GM06990 (cell line): ENCODE measurements at places on chromosomes 7 and 10.

DNA sequence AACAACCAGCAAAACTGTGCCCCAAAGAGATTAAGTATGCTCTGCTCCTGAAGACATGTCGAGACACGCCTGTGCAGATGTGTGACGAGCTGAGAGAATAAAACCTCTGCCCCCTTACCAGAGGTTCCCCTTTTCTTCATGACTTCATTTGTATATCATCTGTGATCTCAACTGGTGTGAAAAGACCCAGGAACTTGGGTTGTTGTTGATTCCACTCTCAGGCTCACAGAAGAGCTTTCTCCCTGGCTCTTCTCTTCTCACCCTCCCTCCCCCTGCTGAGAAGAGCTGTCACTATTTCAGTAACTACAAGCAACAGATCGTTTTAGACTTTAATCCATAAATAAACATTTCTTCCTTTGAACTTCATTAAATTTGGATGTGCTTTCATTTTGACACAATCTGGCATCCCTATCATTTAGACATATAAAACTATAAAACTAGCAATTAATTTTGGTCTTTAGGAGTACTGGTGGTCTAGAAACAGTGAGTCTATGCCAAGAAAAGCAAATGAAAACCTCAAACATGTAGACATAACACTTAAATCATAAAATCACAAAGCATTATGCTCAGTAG is 179.3 kb upstream of the FZD8 start:
- DNase-seq, result peak; percentile 20

DNA sequence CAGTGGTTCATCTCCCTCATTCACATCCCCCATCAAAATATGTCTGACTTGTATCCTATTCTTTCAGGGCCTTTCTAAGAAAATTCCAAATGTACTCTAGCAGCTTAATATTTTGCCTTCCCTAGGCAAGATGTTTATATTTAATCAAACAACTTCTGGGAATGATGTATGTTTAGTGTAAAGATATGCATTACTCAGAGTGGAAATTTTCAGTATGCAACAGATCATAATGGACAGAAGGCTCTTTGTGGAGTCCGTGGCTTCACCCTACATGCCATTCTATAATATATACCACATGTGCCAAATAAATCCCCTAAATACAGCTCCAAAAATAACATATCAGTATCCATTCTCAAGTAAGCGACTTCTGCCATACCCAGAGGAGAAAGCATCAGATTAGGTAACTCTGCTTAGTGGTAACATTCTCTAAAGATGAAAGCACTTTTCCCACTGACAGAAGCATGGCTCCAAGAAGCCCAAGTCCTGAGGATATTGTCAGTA is 316.6 kb downstream of the KCNMA1 start:
- no peak for DNase-seq

DNA sequence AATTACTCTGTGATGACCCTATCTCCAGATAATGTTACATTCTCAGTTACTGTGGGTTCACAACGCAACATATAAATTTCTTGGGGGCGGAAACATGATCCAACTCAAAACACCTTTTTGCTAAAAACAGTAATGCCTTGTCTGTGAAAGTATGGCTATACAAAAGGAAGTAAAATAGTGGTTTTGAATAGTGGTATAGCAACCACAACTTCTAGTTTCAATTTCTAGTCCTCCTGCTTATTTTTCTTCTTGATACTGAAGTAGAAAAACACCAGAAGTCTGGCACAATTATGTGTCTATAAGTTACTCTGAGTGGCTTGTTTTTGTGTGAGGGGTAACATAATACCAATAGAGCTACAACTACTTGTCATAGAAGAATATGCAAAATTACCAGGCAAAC is 21.5 kb upstream of the ZNF800 start:
- peak; percentile 48 for DNase-seq

DNA sequence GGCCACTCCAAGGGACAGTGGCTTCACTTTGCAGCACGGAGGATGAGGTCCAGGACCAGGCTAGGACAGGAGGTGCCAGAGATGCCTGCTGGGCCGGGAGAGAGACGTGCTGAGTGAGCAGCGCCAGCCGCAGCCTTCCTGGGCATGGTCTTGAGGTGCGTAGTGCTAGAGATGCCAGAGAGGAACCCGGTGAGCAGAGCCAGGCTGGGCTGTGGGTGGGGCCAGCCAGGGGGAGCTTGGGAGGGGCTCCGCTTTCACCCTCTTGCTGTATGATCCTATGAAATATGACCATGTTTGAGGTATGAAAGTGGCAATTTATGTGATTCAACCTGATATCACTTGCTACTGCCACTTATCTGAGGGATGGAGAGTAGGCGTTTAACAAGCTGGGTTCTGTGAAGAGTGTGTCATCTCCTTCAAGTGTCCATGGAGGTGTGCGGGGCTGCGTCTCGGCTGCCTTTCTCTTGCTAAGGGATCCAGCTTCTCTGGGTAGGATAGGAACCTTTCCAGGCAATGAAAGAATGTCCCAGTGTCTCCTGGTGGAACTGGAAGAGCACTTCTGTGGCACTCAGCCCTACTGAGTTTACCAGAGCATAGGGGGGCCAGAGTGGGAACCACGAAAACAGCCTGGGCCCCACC is 518.4 kb upstream of the FOXK1 start:
- no peak for DNase-seq

- no peak for DNase-seq
These were observed 6.1 kb upstream of the PILRA start for GRCh38 chr7:100367251-100367620.

DNA sequence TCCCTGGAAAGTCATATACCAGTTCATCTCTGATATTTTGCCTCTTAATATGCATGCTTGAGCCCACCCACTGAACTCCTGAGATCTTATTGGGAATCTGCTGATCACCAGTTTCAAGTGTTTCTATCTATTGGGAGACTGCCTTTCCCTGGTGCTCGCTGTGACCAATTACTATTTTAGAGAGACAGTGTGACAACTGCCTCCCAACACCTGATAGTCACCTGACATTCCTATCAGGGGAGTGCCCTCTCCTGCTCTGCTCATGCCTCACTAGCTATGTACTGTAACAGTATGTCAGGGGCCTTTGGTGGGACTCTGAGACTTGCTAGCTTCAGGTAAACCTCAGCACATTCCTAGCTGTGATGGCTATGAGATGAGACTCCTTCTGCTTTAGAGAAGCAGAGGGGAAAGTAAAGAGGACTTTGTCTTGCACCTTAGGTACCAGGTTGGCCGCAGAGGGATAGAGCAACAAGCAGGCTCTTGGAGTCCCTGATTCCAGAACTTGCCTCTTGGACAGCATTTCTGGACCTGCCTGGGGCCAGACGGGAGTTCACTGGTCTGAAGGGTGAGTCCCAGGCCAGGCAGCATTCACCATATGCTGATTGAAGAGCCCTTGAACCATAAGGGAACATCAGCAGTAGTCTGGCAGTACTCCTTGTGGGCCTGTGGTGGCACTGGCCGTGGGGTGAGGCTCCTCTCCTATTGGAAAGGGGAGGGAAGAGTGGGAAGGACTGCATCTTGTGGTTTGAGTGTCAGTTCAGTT is 34.4 kb upstream of the ARHGAP12 start:
- DNase-seq, result no peak

DNA sequence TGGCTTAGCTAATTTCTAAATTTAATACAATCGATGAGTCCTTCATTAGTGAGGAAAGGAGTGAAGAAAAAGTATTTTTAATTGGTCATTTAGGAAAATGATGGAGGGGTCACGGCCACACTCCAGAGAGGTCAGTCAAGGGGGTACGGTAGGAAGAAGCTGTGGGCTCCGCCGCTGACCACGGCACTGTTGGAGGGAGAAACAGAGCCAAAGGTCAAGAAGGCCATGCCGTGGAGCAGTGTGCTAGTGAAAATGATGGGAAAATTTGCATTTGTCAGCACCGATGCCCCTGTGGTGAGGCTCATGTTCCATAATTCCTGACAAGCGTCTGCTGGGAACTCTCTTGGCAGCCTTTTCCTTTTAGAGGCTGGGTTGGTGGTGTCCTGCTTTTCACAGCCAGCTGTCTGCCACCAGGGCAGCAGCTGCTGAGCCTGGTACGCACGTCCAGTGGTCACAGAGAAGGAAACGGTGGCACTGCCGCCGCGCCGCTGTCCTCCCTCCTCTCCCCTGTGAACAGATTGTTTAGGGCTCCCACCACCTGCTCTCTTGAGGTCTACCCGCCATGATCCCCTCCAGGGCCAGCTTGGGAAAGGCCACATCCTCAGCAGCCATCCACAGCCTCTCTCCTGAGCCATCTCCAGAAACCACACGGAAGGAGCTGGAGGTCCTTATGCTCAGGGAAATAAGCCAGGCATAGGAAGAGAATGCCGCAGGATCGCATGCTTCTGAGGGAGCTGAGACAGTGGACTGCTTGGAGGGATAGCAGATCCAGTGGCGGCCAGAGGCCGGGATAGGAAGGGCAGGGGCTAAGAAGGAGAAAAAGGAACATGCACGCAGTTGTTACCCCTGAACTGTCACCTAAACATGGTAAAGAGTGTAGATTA is 263.7 kb upstream of the PPP2R2D start:
- DNase-seq, result no peak

DNA sequence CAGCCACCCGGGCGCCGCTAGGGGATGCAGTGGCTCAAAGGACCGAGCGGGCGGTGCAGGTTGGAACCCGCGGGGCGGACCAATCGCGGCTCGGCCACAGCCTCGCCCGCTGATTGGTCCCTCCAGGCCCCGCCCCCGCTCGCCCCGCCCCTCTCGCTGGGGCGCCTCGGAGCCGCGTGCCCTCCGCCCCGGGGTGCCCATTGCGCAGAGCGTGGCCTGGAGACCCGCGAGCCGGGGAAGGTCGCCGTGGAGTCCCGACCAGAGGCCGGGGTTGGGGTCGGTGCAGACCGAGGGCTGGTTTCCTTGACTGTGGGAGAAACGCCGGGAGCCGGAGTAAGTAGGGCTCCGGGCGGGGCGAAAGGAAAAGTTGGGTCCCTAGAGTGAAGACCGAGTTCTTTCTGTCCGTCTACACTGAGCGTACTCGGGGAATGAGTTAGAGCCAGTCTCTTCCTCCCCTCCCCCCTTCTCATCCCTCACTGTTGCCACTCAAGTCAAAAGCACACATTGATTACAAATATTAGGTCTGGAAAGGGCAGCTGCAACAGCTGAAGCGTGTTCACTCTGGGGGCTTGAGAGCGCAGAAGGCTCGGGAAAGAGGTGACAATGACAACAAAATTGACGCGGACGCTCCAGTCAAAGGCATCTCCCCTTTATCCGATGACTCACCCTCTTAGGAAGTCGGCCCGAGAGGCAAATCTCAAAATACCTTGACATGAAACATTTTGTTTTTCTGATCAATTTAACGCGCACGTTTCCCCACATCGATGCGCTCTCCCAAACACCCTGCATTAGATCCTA is 843 bp upstream of the GATA3 start:
- peak; percentile 91 for DNase-seq

DNA sequence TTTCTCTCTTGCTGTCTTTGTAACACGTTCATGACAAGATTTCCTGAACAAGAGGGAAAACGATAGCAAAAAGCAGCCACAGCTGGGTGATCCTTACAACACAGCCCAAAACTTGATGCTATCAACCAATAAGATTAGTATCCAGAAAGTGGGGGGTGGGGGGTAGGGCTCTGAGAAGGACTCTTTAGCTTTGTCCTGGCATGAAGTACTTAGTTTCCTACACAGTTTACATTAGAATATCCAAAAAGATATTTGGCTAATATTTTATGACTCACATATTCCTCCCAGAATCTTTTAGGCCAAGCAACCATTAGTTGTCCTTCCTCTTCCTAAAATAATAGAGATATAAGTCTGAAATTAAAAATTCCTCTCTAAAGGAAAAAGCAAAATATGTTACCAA is 22.9 kb upstream of the LRRC17 start:
- DNase-seq, result no peak

DNA sequence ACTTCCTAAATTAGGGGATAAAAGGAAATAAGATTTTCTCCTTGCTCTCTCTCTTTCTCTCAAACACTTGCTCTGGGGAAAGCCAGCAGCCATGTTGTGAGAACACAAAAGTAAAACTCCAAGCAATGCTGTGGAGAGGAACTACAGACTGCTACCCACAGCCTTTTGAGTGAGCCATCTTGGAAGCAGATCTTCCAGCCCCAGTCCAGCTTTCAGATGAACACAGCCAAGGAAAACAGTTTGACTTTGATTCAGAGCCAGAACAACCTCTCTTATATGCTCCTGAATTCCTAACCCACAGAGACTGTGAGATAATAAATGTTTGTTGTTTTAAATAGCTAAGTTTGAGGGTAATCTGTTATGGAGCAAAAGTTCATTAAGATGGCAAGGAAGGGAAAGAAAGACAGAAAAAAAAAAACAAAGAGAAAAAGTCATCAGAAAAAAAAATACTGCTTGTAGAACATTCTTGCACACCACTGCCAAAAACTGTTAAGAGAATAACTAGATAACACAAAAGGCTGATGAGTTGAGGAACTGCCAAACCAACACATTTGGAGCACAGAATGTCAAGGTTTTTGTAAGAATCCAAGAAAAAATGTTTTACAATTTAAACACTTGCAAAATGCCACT is 20.9 kb upstream of the PRKAR2B start:
- no peak for DNase-seq

DNA sequence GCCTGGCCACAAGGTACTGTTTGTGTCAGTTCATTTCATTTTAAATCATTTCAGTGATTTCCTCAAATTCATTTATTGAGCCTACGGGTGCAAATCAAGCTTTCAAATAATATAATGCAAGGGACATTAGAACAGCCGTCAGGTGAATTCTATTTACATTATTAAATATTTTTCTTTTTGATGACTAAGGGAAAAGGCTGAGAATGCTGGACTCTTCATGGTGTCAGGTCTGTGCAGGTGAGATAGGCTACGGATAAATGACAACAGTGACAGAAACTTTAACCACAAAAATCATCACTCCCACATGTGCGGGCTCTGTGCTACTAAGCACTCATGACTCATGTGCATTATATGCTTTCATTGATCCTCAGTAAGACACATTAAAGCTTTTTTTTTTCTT is 149.2 kb upstream of the ZNF716 start:
- DNase-seq, result no peak

- DNase-seq, result no peak
These were observed 15.0 kb downstream of the CDHR3 start for GRCh38 chr7:105978035-105978434.

GRCh38 chr7:50121286-50121685 is 28.2 kb upstream of the ZPBP start:
- DNase-seq, result no peak

DNA sequence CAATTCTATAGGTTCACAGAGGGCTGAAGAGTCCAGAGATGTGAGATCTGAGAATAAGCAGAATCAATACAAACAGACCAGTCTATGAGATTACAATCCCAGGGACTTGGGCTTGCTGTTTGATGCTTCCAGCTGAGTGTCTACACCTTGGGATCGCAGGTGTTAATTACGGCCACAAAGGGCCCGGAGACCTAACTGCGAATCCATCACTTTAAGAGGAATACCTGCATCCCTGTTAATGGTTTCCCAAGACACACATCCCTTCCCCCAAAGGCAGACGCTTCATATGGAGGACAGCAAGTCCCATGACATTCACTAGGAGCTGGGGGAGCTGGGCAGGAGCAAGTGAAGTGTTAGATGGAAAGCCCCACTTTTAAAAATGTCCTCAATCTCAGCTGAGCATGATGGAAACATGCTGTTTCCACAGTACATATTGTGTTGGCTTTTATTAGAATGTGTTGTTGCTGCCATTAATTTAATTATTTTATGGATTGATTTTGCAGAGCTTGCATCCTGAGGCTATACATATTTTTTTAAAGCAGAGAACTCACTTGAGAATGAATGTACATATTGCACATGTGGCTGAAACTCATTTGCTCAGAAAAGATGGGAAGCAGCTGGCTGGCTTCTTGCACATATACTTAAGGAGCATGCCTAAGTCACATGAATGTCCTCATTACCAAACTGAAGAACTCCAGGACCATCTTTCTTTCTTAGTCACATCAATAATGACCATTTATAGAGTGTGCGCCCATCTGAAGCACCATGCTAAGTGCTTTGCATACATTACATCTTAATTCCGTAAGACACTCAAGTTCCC is 151.3 kb downstream of the NEBL start:
- DNase-seq, result no peak
